Muscle of leg (tissue), 16 donors: ENCODE measurements at places on chromosomes 3 and 15. TPM values are rescaled to one million over a fixed set of nuclear protein-coding genes. Genes with fewer than 3 reads are reported as not detected.

Gene POPDC2
- 16.1 TPM for total RNA-seq

DNA sequence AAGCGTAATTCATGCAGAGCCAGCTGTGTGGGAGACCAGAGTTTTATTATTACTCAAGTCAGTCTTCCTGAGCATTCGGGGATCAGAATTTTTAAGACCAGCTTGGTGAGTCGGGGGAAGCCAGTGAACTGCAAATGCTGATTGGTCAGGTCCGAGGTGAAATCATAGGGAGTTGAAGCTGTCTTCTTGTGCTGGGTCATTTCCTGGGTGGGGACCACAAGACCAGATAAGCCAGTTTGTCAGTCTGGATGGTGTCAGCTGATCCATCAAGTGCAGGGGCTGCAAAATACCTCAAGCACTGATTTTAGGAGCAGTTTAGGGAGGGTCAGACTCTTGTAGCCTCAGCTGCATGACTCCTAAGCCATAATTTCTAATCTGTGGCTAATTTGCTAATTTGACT lies 228.1 kb upstream of the ATP10A start:
- DNase-seq, result no peak

DNA sequence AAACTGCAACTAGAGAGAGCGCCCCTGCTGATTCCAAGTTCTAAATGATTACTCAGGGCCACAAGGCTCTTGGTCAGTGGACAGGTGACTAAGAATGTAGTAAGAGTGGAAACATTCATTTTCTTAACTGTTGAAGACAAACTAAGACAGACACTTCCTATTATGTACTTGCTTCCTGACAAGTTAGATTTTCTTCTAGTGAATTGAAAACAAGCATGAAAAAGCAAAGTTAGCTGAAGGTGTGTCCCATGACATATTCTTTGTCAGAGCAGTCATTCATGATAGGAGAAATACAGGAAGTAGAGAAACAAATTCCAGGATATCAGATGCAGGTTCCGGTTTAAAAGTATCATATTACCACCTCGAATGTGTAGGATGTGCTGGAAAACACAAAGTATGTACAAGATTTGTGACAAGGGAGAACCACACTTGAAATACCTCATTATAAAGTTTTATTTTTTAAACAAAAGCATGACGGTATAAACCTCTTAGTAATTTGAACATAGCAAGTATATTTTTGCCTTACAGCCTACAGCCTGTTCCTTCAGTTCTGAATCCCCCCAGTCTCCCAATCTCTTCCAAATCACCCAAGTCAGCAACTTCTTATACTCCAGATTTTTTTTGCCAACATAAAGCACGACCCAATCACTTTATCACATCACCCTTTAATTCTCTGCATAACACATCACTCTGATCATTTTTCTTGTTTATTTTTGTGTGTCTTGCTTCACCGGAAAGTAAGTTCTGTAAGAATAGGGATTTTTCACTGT lies 6.2 kb downstream of the TSPAN3 start:
- DNase-seq, result no peak

DNA sequence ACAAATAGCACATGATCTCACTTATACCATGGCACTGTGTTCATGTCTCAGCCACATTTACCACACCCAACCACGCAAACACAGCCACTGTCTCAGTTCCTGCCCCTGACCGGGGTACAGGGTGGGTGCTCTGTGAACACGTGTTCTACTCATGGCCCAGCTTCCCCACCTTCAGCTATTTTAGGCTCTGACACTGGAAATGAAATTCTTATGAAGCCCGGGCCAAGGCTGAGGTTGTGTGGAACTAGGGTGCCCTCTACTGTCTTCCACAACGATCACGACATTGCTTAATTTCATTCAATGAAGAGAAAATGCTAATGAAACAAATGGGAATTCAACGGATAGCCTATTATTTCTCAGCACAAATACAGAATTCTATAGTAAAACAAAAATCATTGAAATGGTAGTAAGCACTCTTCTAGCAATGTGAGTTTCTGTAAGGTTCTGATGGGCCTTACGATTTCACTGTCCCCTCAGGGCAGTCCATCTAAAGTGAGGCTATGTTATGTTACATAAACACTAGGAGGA lies 2.1 kb upstream of the GABRA5 start:
- DNase-seq, result peak; percentile 66
